ENCODE measurements at places on chromosomes 6 and 20.
A peak's percentile ranks its signal among the peaks of the same experiment; 100 is the strongest.

GRCh38 chr6:26349964-26350857 lies 14.8 kb upstream of the BTN3A2 start:
- DNase-seq: no peak

GRCh38 chr6:53938810-53939209 lies 144.0 kb downstream of the LRRC1 start:
- DNase-seq: peak; percentile 21

DNA sequence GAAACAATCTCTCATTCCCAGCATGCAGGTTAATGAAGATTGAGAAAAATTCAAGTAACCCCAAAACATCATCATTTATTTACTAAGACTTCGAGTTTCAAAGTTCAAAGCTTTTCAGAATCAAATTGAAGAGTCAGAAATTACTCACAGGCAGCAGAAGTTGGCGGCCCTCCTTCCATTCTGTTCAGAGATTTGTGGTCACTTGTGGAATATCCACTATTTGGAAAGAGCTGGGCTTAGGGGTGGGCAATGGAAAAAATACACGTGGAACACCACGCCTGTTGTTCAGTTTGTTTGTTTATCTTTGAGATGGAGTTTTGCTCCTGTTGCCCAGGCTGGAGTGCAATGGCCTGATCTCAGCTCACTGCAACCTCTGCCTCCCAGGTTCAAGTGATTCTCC lies 108.6 kb upstream of the NAA20 start:
- DNase-seq: no peak

DNA sequence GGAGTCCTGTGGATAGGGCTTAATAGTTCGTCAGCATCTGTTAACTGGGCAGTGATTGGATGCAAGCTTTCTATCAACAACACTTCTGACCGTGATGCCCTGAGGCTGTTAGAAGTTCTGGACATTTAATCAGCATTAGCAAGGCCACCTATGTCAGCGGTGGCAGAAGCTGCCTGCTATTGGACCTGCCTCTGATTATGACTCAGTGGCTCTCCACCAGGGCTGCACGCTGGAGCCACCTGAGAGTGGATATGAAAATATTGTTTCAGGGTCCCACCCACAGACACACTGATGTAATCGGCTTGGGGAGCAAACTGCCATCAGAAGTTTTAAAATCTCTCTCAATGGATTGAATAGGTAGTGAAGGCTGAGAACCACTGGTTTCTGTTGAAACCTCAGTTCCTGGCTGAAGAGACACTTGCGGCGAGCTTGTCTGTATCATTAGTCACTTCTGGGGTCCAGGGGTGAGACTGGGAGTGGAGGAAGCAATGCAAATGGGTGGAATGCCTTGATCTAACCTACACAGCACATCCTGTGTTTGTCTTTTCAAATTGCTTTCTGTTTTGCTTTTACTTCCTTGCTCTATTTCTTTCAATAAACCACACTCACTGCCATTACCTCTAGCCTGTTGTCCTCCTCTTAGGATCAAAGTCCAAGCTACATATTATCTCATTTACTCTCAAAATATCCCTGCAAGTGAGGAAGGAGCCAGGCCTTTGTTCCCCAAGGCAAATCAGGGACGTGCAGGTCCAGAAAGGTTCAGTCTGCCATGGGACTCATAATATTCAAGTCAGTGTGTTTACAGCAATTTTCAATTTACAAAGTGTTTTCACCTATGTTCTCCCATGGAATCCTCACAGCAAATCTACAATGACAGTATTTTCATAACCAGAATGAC lies 4.2 kb downstream of the CLIC5 start:
- peak; percentile 4 for DNase-seq

All from A172 (cell line).